IMR-90 (cell line): ENCODE measurements at places on chromosomes 7 and 10.

DNA sequence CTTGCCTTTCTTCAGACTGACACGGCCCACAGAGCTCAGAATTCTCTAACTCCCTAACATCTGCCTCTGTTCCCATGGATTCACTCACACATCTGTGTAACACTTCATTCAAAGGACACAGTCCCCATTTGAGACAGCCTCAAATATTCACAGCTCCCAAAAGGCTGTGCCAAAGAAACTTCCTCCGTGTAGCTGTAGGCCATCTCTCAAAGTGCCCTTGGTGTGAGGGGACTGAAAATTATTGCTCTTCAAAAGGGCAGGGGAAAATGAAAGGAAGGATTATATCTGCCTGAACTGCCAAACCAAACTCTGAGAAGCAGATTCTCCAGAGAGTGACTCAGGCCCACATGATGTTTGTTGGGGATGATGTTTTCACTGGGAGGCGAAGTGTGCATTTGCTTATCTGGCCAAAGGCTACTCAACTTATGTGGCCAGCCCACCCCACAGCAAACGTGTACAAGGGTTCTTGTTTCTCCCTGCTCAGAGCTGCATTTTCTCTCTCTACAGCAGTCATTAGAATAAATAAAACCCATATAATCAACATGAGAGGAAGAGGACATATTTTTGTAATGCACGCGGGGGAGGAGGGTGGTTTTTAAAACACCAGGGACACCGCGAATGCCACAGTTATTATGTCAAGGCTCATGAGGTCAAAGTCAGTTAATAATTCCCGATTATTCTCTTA, 302.4 kb upstream of the NFE2L3 start:
- DNase-seq, result peak; percentile 91

GRCh38 chr7:148286150-148286549, 304.4 kb upstream of the C7orf33 start:
- DNase-seq, result no peak

GRCh38 chr10:91883549-91884444, 25.5 kb downstream of the FGFBP3 start:
- peak; percentile 41 for DNase-seq

DNA sequence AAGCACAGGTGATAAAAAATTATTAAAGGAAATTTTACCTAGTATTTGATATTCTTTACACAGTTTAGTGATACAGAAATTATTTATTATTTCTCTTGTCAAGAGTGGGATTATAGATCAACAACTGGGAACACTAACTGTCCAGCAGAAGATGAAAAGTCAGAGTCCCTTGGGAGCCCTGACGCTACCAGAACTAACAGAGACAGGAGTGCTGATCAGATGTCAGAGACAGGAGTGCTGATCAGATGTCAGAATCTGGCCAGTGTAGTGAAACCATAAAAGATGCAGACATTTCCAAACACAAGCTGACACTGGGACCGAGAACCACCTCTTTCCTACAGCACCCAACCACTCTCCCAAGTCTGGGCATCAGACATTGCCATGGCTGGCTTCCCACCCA, 828.2 kb downstream of the TNS3 start:
- no peak for DNase-seq

DNA sequence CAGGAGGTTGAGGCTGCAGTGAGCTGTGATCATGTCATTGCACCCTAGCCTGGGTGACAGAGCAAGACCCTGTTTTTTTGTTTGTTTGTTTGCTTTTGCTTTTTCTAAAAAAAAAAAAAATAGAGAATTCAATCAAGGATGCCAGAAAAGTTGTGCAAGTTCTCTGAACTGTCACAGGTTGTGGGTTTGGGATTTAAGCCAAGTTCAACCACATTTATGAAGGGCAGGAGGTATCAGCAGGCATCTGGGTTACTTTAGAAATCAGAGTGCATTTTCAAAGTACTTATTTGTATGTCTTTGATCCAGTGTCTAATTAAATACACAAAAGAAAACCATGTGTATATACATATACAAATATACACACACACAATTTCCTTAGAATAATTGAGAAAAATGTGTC, 151.2 kb upstream of the MINDY3 start:
- no peak for DNase-seq

- DNase-seq, result peak; percentile 27
These were observed 310.1 kb downstream of the MDFIC start for GRCh38 chr7:115232041-115232440.

DNA sequence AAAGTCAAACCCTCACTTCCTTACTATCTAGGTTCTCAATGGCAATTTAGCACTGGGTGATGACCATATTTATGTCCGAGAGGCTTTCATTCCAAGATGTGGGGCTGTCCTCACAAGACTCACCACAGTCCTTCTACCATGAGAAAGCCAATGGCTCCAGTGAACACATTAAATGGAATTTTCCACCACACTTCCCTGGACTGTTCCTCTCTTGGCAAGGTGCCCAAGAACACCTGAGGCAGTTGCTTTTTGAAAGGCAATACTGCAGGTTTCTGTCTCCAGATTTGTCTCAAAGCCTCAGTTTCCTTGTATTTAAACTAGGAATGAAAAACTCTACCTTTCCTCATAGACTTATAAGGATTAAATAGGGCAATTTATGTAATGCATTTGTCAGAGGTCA, 24.2 kb downstream of the AFAP1L2 start:
- DNase-seq, result no peak

DNA sequence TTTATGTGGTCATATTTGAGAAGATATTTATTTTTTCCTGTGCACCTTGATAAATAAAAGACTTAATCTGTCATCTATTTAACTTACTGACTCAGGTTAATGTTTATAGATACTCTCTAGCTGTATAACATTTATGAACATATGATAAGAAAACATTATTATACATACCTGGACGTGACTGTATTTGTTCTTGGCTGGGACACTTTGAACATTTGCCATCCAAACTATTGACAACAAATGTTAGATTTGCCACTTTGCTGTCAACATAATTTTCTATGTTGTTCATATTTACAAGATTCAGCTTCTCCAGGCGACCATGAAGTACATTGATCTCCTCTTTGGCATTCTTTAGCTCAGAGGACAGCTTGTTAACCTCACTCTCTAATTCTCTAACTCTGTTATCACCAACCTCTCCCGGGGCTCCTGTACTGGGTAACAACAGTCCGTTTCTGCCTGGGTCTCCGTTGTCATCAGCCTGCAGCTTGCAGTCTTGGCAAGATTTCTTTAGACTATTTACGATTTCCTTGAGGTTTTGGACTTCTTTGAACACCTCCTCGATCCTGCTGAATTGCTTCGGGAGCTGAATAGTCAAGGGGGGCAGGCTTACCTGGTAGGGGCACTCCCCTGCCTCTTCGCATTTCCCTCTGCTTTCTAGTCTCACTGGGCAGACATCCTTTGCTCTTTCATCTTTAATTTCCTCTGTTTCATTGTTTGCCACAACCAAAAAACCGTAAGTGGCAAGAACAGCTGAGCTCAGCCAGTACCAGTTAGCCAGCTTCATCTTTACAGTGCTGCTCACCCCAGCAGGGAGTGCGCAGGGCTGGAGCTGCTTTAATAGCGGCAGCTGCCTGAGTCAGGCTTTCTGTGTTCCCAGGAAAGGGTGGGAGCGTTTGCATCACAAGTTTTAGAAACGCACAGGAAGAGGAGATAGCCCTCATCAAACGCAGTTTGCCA, at the start of gene FGL2:
Gene FGL2 (minus strand): TSS at position 807 of the 954 bp plus-strand sequence. CDS start 26 bp downstream, at position 781.
- DNase-seq, result peak; percentile 67

DNA sequence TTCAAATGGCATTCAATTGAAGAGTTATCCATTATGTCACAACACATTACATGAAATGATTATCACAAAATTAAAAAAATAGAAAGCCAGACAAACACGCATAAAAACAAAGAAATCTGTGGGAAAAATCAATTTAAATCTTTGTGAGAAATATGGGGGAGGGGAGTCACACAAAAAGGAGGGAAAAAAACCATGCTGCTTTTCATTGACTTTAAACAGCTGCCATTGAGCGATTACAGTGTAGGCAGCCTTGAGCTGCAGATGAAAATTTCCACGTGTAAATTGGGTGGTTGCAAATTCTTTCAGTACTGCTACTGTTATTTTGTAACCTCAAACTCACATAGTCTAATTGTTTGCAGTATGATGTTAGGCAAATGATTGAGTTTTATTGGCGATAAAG, 889.9 kb upstream of the PHF14 start:
- DNase-seq, result no peak

- DNase-seq, result no peak
These were observed 1164.7 kb upstream of the AUTS2 start for GRCh38 chr7:68433462-68434070.

- peak; percentile 94 for DNase-seq
These were observed 107.4 kb downstream of the ZEB1 start for GRCh38 chr10:31426401-31426800.

- DNase-seq, result no peak
These were observed 16.0 kb downstream of the SFTPD start for GRCh38 chr10:79932841-79933379.

DNA sequence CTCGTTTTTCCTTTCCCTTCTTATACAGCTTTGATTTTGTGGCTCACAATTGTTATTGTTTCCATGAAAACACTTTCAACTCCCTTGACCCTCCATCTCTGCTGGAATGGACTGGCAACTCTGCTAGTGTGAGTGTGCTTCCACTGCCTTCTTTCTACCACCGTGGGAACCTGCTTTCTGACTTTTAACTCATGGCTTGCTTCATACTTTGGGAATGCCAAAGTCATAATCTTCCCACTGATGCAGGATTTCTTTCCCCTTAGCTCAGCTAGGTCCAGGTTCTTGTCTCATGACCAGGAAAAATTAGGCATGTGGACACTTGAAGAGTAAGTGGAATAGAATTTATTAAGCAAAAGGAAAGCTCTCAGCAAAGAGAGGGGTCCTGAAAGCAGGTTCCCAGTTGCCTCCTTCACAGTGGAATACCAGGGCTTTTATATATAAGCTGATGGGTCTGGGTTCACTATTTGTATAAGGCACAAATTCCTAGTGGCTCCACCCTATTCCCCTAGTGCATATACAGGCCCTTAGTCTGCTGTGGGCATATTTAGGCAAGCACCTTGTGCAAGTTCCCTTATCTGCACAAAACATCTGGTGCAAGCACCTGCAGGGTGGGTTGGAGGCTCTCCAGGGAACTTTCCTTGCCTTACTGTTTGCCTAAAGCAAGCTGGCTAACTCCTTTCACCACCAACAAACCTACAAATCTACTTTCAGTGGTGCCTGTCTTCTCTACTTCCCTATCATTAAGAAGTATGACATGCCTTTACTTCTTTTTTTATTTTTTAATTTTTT, 119.5 kb downstream of the CFAP58 start:
- DNase-seq, result peak; percentile 4

- peak; percentile 91 for DNase-seq
These were observed 35.4 kb downstream of the BNIP3 start for GRCh38 chr10:131946321-131946751.

DNA sequence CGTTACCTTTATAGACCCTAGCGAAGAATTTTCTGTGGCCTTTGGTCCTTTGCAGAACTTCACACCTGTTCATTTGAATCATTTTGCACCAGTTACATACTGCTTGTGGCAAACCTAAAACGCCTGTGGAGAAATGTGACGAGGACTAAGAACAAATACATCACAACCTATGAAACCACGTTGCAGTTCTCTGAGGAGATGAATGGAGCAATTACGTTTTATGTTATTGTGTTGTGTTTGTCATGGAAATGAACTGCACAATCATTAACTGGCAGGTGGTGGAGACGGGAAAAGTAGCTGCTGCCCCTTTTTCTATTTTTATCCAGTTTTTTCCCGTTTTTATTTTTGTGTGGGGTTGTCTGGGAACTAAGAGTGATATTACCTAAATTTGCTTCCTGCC, 505.5 kb downstream of the SDK1 start:
- no peak for DNase-seq

DNA sequence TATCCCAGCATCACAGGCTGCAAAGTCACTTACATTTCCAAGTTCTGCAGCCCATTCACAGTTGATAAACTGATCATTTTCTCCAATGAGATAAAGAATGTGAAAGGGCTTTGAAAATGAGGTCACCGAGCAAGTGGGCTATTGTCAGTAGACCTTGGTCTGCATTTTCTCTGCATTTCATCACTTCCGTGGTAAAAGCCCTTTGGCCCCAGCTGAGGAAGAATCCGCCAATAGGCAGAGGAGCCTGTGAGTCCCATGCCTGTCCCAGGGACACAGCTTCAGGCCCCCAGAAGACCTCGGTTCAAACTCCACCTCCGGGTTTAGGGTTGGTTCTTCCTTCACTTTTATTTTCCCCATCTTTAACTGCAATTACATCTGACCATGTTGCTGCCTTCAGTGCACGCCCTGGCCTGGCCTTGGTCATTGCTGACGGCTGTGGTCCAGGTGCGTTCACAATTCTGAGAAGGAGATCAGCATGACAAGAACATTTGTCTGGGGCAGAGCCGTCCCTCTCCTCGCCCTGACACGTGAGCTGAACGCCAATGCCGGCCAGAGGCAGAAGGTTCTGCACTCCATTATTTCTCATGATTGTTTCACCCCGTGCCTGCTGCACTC, 292.5 kb downstream of the TCERG1L start:
- no peak for DNase-seq

- no peak for DNase-seq
These were observed 54.6 kb downstream of the CSGALNACT2 start for GRCh38 chr10:43192884-43193283.

DNA sequence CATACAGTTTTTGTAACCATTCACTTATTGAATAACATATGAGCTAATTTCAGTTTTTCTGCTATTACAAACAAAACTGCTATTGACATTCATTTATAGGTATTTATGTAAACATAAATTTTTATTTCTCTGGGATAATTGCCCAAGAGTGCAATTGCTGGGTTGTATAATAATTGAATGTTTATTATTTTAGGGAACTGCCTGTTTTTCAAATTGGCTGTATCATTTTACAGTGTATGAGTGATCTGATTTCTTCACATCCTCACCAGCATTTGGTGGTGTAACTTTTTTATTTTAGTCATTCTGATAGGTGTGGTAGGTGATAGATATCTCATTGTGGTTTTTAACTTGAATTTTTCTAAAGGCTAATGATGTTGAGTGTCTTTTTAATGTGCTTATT, 26.4 kb downstream of the KIF11 start:
- no peak for DNase-seq

DNA sequence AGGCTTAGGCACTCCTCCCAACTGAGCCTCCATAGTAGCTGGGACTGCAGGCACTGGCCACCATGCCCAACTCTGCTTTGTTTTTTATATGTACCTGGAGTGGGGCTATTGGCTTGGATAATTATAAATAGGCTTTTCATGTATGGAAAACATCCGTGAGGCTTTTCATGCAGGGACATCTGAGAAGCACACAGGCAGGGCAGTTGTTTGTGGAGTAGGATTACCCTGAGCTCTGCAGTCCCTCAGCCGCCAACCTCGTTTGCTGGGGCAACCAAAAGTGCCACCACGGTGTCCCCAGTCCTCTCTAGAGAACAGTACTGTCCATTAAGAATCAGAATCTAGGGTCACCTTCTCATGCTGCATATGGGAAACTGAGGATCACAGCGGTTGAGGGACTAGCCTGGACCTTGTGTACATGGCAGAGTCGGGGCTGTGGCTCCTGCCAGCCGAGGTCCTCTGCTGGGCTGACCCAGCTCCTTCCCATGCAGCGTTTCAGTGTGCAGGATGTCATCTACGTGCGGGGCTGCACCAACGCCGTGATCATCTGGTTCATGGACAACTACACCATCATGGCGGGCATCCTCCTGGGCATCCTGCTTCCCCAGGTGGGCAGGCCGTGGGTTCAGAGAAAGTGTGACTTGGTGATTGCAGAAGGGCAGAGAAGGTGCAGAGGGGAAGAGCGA, 54.5 kb downstream of the TSPAN15 start:
- DNase-seq, result no peak
